ENCODE measurements at places on chromosomes 6 and 20.

GRCh38 chr20:62239278-62239879 lies 1.1 kb downstream of the OSBPL2 start:
- DNase-seq: no peak

DNA sequence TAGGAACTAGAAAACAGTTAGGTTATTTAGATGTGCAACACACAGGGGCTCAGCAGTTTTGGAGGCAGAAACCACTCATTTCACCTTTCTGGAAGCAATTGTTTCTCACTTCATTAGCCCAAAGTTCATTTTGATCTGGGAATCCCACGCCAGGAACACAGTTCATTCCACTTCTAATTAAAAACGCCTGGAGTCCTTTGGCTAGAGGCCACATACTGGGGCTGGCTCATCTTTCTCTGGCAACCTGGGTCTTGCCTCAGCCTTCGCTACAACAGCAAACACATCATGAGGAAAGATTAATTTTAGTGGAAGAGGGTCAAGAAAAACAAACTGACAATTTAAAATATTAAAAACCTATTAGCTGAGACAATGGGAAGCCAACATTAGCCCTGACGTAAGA lies 69.7 kb downstream of the RFPL4B start:
- no peak for DNase-seq

DNA sequence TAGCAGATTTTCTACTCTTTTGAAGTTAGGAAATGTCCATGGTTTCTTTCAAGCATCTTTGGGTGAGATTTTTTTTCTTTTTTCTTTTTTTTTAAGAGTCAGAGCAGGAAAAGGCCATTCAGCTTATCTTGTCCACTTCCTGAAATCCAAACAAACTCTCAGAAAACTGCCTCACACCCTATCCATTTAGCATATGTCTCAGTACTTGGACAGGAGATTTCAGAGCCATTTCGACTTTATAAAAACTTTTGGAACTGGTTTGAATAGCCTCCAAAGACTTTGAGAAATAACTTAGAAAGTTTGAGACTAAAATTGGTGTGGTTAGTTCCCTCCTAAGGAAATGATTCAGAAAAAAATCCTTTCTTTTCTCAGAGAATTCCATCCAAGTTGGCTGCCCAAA lies 125.1 kb downstream of the MYLK4 start:
- no peak for DNase-seq

DNA sequence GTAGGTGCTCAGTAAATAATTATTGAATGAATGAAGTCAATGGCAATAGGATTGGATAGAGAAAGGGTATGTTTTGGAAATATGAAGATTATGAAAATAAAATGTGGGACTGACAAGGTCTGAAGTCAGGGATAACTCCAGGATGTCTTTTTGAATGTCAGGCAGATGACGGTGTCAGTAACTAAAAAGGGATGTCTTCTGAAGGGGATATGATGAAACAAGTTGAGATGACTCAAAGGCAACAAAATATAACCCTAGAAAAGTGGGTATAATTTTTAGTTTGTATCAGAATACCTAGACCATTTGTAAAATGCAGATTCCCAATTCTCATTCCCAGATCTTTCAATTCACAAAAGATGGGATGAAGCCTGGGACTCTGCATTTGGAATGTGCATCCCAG lies 257.3 kb upstream of the SGK1 start:
- no peak for DNase-seq
